Activated T-cell treated with anti-CD3 and anti-CD28 coated beads, Interleukin-2, amount 50 U/mL, for 72 hours (primary cell): ENCODE measurements at places on chromosomes 12 and 14. TPM values are rescaled to one million over a fixed set of nuclear protein-coding genes. Genes with fewer than 3 reads are reported as not detected.

Gene SLC2A14
- not detected for total RNA-seq

Gene SLC17A8
- not detected for total RNA-seq

Gene MUCL1
- not detected for total RNA-seq

GRCh38 chr14:80275208-80275850 lies 64.0 kb upstream of the DIO2 start:
- H3K27me3 ChIP-seq = no peaks in the 10 kb centered on the region
- no peaks in the 10 kb centered on the region for H3K4me1 ChIP-seq
- no peak for DNase-seq
- no peak overlapping the region for H3K4me3 ChIP-seq

- peaks cover 71% of the 10 kb centered on the region for H3K27me3 ChIP-seq
- peak overlapping the region; percentile 88 for H3K4me3 ChIP-seq
- DNase-seq = peak; percentile 9
- no peak overlapping the region for H3K27ac ChIP-seq
- peaks cover 42% of the 10 kb centered on the region for H3K4me1 ChIP-seq
- no peaks in the 10 kb centered on the region for H3K36me3 ChIP-seq
Measured at GRCh38 chr12:1529862-1530591, 64.4 kb downstream of the FBXL14 start.

DNA sequence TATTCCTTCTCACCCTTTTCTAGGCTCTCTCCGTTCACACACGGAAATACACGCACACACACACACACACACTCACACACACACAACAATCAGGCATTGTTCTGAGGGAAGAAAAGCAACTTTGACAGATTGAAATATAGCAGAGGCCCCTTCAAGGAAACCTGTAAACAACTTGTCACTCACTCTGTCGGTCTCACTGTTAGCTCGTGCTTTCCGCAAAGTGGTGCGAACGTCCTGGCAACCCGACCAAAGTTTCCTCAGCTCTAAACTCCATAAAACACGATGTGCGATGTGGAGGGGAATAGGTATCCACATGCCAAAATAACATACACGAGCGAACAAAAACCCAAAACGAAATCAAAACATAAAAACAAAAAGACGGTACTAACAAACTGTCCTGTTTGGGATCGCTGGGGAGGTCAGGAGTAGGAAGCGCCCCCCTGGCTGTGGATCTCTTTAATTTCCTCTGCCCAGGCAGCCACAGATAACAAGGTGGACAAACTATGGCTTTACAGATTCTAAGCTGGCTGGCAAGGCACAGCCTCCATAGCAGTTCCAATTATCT lies 822 bp upstream of the SOX5 start:
- H3K27ac ChIP-seq = no peak overlapping the region
- DNase-seq = no peak
- H3K4me3 ChIP-seq = no peak overlapping the region
- no peaks in the 10 kb centered on the region for H3K27me3 ChIP-seq
- no peaks in the 10 kb centered on the region for H3K36me3 ChIP-seq

DNA sequence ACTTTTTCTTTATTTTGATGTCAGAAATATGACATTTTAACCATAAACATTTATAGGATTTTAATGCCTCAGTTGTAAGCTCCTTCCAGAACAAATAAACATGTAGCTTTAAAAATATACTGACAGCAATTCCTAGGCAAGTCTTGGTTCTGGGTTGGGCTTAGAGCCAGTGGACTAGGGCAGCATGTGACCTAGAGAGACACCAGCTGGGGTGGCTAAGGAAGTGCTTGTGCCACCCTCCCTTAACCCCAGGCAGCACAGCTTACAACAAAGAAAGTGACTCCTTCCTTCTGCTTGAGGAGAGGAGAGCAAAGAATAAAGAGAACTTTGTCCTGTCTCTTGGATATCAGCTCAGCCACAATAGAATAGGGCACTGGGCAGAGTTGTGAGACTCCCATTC lies 61.6 kb upstream of the KTN1 start:
- no peak overlapping the region for H3K4me3 ChIP-seq
- H3K4me1 ChIP-seq = no peaks in the 10 kb centered on the region
- H3K27ac ChIP-seq = no peak overlapping the region
- peaks cover 2% of the 10 kb centered on the region for H3K36me3 ChIP-seq

GRCh38 chr12:57219205-57219992 lies 2.8 kb downstream of the NXPH4 start:
- peaks cover 89% of the 10 kb centered on the region for H3K27me3 ChIP-seq
- H3K27ac ChIP-seq = no peak overlapping the region
- H3K4me3 ChIP-seq = no peak overlapping the region
- no peak for DNase-seq
- H3K4me1 ChIP-seq = peaks cover 49% of the 10 kb centered on the region
- H3K36me3 ChIP-seq = no peaks in the 10 kb centered on the region

DNA sequence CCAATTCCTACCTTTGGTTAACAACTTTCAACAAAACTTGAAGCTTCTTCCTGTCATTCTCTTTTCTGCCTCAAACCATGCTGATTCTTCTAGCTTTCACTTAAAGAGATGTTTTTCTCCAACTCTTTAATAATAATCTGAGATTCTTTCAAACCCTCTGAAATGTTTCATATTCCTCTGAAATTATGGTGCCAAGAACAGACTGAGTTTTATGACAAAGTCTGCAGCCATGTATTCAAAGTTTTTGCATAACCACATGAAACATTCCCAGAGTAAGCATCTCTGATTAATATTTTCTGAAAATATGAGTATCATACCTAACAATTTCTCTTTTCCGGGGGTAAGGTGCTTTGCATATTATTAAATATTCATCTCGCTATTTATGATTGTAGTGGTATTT lies 59.1 kb upstream of the DCN start:
- H3K27ac ChIP-seq = no peak overlapping the region
- DNase-seq = no peak
- H3K4me1 ChIP-seq = no peaks in the 10 kb centered on the region
- no peak overlapping the region for H3K4me3 ChIP-seq

GRCh38 chr12:46174061-46174662 lies 94.7 kb downstream of the SLC38A1 start:
- H3K27me3 ChIP-seq = no peaks in the 10 kb centered on the region
- DNase-seq = no peak
- H3K4me1 ChIP-seq = peaks cover 25% of the 10 kb centered on the region

DNA sequence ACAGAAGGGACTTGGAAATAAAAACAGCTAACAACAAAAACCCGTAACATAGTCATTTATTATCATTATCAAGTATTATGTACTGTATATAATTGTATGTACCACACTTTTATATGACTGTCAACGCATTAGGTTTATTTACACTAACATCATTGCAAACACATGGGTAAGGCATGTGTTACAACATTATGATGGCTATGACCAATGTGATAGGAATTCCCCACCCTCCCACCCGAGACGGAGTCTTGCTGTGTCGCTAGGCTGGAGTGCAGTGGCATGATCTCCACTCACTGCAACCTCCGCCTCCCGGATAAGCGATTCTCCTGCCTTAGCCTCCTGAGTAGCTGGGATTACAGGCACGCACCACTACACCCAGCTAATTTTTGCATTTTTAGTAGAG lies 82.6 kb downstream of the ERC1 start:
- H3K4me3 ChIP-seq = no peak overlapping the region
- no peak overlapping the region for H3K27ac ChIP-seq
- H3K27me3 ChIP-seq = no peaks in the 10 kb centered on the region
- peaks cover 18% of the 10 kb centered on the region for H3K4me1 ChIP-seq
- DNase-seq = no peak
- no peaks in the 10 kb centered on the region for H3K36me3 ChIP-seq

- no peak for DNase-seq
- H3K27me3 ChIP-seq = peaks cover 57% of the 10 kb centered on the region
- H3K4me3 ChIP-seq = no peak overlapping the region
- H3K27ac ChIP-seq = no peak overlapping the region
- no peaks in the 10 kb centered on the region for H3K36me3 ChIP-seq
Measured at GRCh38 chr12:51593021-51593420, 2.0 kb downstream of the SCN8A start.
